Left renal pelvis (tissue), 4 donors: ENCODE measurements at places on chromosomes 1 and 21.

DNA sequence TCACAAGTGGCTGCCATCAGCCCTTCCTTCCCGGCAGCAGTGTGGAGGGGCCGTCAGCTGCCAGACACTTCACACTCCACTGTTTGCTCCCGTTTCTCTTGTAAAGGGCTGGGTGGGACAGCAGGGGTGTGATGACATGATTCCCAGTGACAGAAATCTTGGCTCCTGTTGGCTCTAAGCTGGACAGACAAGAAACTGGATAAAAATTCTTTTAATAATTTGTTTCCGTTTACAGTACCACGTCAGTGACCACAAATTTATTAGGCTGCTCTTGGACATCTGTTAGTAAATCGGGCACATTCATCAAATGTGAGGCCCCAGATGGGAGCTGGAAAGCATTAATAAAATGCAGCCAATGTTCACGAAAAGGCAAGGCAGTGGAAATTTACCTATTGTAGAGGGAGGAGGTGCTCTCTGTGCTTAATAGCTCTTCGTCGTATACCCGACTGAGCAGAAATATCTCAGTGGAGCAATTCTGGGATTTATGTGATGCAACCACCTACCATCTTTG, 353.7 kb upstream of the GREM2 start:
- DNase-seq, result no peak

GRCh38 chr1:236685205-236685916, 938 bp upstream of the ACTN2 start:
- DNase-seq, result no peak

DNA sequence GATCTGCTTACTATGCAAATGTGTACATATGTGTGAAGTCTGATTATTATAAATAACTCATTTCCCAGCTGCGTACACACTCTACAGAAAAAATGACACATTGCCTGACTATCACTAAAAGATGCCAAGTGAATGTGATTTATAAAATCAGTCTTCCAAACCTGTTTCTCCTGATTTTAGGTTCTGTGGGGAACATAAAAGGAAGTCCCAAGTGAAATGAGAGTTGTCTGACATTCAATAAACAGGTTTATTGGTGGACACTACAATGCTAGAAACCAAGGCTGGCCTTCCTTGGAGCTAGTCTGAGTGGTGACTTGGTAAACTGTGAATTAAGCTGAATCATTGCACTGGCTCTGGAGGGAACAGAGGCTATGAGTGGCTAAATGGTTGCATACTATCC, 287.9 kb upstream of the ESRRG start:
- DNase-seq, result no peak

GRCh38 chr1:185487026-185487425, 170.0 kb upstream of the IVNS1ABP start:
- DNase-seq, result no peak

- no peak for DNase-seq
Measured at GRCh38 chr1:157695417-157695816, 5.2 kb downstream of the FCRL3 start.

DNA sequence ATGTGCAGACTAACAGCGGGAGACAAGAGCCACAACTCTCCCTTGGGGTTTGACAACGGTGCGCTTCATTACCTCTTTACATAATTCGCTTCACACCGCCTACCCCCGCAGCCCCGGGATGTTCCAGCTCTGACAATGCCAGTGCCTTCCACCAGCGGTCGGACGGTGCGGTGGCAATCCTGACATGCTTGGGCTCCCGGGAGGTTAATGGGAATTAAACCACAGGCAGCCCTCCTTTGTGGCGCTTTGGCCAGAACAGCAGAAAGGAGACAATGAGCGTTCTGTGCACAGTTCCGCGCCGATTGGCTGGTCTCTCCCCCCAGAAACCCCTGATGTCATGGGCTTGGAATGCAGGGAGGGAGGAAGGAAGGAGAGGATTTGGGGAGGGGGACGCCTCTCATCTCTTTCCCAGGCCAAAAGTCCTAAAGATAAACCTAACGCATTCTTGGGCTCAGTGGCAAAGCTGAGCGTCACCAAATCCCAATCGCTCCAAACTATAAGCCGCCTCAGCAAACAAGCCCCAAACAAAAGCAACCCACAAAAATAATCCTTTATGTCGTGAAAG, 1.3 kb downstream of the CNN3 start:
- peak; percentile 80 for DNase-seq

- no peak for DNase-seq
Measured at GRCh38 chr1:162551969-162552683, 9.4 kb upstream of the UAP1 start.
